ENCODE measurements at places on chromosomes 5 and 9. TPM values are rescaled to one million over a fixed set of nuclear protein-coding genes. Genes with fewer than 3 reads are reported as not detected.

F12 gene
- not detected for total RNA-seq

IL11RA gene
- total RNA-seq = 43.9 TPM

DNA sequence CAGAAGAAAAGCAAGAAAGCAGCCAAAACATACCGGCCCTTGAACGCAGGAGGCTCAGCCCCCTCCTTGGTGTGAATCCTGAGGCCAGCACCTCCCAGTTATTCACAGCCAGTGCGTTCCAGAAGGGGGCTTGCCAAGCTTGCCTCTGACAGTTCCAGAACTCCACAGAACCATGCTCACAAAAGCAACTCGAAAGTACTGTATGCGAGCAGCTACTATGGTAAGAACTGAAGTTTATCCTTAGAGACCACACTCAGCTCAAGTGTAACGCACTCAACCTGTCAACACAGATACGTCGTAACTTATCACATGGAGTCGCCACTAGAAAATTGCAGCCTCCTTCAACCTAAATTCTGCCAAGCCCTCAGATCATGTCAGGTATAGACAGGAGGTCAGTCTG lies 1.4 kb downstream of the UBAC1 start:
- DNase-seq = no peak

SLC45A2 gene
- total RNA-seq = not detected

CARD9 gene
- total RNA-seq = 3.2 TPM
